NCI-H774 (cell line): ENCODE measurements at places on chromosomes 13 and 19.

GRCh38 chr13:36769126-36769525, 49.9 kb upstream of the RFXAP start:
- DNase-seq: no peak

DNA sequence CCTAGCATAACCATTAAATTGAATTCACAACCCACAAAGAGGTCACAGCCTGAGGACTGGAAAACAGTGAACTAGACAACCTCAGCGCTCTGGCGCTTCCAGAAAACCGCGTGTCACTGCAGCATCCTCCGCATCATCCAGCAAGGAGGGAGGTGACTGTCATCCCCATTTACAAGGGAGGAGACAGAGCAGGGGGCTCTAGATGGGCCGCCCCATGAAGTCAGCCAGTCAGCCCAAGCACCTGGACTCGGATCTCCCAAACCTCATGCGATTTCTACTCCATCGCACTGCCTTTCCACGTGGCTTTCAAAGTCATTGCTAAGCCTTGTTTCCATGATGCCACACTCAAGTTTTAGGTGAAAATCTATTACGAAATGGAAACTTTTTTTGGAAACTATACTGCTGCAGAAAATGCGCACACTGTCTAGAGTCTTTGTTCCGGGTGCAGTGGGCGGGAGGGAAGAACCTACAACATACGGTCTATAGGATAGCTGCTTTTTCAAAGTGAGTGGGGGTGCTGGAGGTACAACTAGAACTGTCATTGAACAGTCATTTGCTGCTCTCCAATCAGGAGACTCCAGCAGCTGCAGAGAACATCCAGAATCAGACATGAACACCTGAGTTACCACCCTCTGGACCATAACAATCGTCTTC, 2.8 kb downstream of the AP3D1 start:
- no peak for DNase-seq

- peak; percentile 81 for DNase-seq
Observed at GRCh38 chr13:99980201-99980823, 1.3 kb upstream of the ZIC2 start.

- DNase-seq: no peak
Observed at GRCh38 chr13:40352380-40352778, 314.1 kb downstream of the FOXO1 start.

GRCh38 chr13:76762721-76763120, 123.5 kb downstream of the KCTD12 start:
- no peak for DNase-seq

- no peak for DNase-seq
Observed at GRCh38 chr13:47673009-47673850, 327.8 kb downstream of the SUCLA2 start.

- DNase-seq: no peak
Observed at GRCh38 chr13:41842036-41842620, 118.8 kb downstream of the VWA8 start.

- no peak for DNase-seq
Observed at GRCh38 chr13:43348397-43348796, 325.0 kb downstream of the DNAJC15 start.

DNA sequence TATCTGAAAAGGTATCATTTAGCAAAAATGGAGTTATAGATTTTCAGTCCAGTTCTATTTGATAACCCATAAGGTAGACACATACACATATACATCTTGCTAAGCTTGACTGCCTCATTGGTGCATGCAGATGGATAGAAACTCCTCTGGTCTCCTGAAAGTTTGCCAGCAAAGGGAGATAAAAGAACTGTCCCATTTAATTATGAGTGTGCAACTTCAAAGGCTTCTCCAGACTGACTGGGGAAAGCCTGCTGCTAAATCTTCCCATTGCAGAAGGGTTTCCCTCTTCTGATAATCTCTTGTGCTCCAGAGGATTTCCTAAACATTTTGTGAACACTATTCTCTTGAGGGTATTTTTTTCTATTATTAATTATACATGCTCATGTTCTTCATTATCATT, 131.9 kb downstream of the ITGBL1 start:
- DNase-seq: no peak

- DNase-seq: no peak
Observed at GRCh38 chr19:55901369-55902079, 30.6 kb downstream of the NLRP13 start.

GRCh38 chr13:77836423-77836822, 82.2 kb downstream of the EDNRB start:
- no peak for DNase-seq

DNA sequence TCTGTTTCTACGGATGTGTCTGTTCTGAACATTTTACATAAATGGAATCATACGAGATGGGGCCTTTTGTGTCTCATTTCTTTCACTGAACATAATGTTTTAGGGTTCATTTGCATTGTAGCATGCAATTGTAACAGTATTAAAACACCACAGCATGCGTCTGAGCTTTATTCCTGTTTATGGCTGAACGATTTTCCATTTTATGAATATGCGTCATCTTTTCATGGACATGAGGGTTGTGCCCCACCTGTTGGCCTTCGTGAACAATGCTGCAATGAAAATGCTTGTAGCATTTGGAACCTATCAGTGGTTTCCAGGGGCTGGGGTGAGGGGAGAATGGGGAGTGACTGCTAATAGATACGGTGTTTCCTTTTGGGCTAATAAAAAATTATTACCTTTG, 5.1 kb downstream of the OR10H1 start:
- no peak for DNase-seq

DNA sequence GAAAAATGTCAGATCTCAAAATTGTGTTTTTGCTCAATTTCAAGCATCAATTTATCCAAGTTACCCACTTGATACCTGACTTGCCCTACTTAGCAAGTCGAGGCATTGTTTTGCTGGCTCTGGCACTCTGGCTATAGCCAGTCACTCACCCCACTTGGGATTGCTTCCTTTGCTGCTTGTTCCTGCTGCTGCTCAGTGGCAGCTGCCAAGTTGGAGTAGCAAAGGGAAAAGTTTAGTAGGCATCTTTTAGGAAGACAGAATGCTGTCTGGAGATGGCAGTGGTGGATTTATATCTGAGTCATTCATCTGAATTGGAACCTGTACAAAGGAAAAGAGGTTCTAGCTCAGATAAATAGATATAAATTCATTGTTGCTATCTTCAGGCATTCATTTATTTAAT, 41.2 kb downstream of the PCCA start:
- no peak for DNase-seq

GRCh38 chr13:89577301-89577700, 1770.2 kb upstream of the MIR17HG start:
- no peak for DNase-seq

DNA sequence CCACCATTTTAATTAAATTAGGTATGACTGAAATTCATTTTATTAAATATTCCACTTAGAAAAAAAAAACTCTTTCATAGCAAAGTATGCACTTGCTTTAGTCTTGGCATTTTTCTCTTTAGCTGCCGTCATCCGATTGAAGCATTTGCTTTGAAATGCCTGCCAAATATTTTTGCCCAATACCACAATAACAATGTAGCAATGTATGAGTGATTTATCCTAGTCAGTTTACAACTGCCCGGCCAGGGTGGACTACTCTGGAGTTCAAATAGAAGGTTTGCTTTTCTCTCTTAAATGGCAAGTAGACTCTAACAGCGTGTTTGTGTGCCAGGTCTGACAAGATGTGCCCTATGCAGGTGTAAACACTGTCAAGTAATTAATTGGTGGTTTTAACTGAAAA, 675.3 kb upstream of the SGCG start:
- DNase-seq: no peak

GRCh38 chr19:53664760-53665159, 33.0 kb downstream of the DPRX start:
- DNase-seq: no peak

DNA sequence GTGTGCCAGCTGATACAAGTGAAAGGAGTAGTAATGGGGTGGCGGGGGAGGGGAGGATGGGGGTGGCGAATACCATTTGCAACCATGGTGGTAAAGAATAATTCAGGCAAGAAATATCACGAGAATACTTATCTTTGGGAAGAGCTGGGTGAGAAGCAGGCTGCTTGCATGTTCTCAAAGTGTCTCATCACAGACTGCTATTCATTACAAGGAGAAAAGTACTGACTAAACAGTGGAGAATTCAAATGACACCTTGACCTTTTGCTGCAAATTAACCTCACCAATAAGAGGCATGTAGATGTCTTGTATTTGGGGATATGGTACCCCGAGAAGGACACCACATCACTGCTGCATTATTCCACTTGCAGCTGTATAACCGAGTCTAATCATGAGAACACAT, 585.7 kb upstream of the GPC6 start:
- DNase-seq: no peak

GRCh38 chr19:34888091-34888490, 38.6 kb upstream of the ZNF30 start:
- no peak for DNase-seq

DNA sequence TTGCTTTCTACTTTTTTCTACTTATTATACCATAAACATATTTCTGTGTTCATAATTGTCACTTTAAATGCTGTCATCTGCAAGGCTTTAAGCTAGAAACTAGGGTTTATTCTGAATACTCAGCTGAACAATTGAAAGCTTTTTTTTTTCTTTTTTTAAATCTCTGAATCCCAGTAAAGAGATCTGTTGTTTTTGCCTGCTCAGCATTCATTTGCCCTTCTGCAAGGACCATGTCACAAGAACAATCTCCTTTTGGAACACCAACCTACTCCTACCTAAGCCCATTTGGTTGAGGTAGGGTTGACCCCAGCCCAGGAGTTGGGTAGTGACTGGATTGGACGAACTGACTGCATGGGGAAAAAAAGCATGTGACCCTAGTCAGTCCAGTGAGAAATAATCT, 92.6 kb downstream of the MZT1 start:
- DNase-seq: no peak

DNA sequence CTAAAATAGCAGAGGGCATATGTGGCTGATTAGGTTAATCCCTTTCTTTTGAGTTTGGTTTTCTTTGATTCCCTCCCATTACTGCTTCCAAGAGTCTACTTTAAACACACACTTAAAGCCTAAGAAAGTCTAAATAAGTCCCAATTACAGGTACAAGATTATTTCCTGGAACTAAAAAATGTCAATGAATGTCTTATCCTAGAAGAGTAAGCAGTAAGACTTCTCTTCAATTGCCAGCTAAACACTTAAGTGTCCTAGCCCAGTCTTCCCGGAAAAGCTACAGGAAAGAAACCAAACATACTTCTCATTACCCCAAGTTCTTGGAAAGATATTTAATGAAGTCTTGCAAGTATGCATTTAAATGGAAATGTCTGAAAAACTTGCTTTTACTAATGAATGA, 233.1 kb downstream of the DCLK1 start:
- no peak for DNase-seq

DNA sequence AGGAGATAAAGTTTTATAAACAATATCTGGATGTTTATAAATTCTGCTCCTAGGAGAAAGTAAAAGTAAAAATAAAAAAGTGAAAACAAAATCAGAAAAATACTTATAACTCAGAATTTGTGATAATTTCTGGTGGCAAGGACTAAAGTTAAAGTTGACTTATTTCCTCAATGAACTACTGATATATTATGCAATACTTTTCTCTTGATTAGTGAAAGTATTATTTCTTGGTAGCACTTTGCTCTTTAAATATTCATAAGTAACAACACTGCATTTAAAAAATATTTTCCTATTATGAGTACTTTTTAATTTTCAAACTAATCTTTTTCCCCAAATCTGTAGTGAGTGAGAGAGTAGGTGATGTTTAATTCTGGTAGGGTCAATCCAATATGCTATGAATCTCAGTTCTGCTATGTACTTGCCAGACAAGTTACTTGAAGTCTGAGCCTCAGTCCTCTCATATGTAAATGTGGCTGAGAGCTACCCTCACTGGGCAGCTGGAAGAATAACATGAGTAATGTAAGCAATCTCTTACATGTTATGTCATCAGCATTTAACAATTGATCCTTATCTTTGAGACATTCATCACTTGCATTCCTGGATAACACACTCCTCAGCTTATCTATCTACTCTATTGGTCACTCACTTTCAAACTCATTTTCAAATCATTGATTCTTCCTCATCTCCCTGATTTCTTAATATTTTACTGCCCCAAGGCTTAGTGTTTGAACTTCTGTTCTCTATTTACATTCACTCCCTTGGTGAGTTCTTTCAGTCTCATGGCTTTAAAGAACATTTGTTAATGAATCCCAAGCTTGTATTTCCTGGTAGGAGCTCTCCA, 239.0 kb downstream of the RGCC start:
- no peak for DNase-seq

DNA sequence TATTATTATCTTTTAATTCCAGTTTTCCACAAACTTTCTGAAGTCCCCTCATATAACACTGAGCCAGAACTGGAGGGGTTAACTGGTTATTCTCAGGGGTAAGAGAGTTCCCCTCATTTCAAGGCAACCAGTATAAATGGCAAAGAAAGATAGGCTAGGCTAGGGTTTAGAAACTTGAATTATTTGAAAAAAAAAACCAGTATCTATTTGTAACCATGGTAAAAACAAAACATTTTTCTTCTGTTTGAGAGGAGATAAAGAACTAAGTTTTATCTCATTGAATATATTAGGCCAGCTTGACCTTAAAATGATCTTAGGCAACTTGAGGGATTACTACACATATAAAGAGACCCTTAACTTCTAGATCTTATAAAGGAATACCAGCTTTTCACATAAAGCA, 19.6 kb downstream of the SUPT20H start:
- no peak for DNase-seq

DNA sequence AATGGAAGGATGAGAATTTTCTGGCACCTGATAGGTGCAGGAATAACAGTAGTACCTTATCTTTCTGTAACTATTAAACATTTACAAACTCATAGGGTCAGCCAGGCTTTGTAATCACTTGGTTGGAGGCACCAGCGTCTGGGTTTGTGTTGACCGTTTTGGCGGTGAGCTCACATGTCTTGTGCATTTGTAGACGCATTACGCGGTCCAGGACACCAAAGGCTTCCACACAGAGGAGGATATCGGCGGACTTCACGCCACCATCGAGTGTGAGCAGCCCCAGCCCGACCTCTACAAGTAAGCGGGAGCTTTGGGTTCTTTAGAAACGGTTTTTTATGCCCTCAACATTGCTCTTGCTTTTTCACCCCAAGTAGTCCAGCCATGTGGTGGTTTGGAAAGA, 129.3 kb downstream of the ATP11A start:
- no peak for DNase-seq
